ENCODE measurements at places on chromosomes 1 and 21. TPM values are rescaled to one million over a fixed set of nuclear protein-coding genes. Genes with fewer than 3 reads are reported as not detected.

The ARTN gene
- total RNA-seq: 0.27 TPM

GRCh38 chr1:119188926-119189325 lies 48.5 kb upstream of the WARS2 start:
- DNase-seq: no peak

The SLC1A7 gene
- 0.68 TPM for total RNA-seq

The SLC6A9 gene
- total RNA-seq: 24.2 TPM

DNA sequence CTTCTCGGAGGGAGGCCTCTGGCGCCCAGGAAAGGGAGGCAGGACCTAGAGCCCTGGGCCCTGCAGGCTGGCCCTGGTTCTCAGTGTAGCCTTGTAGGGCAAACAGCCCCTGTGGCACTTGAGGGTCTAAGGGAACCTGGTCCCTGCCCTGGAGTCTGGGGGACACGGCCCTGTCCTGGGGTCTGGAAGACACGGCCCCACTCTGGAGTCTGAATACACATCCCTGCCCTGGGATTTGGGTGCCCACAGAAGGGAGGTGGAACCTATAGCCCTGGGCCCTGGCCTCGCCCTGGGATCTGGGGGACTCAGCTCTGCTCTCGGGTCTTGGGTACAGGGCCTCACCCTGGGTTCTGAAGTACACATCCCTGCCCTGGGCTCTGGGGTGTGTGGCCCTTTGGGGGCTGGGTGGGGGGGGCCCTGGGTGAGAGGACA lies 97.9 kb downstream of the OBSCN start:
- DNase-seq: peak; percentile 32

The HSD3B2 gene
- total RNA-seq: not detected

The TMEM35B gene
- 47.8 TPM for total RNA-seq

The KIAA1614 gene
- 4.1 TPM for total RNA-seq

GRCh38 chr21:16419188-16419921 lies 689.6 kb downstream of the USP25 start:
- peak; percentile 62 for DNase-seq

DNA sequence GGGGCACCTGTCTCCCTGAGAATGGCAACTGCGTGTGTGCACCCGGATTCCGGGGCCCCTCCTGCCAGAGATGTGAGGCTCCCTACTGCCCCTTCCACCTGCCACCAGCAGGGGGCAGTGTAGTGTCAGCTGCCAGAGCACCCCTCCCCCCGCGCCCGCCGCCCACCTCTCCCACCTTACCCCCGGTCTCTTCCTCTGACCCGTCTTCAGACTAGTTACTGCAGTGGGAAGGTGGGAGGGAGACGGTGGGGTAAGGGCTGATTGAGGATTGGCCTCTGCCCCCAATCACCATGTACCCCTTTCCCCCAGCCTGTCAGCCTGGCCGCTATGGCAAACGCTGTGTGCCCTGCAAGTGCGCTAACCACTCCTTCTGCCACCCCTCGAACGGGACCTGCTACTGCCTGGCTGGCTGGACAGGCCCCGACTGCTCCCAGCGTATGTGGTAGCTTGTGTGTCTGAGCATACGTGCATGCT lies 10.1 kb upstream of the LRRC71 start:
- peak; percentile 62 for DNase-seq

The C4BPA gene
- 65.2 TPM for total RNA-seq

- no peak for DNase-seq
These were observed 116.6 kb upstream of the IVNS1ABP start for GRCh38 chr1:185433667-185434066.

- no peak for DNase-seq
These were observed 152.0 kb upstream of the IGSF21 start for GRCh38 chr1:17955302-17956285.

DNA sequence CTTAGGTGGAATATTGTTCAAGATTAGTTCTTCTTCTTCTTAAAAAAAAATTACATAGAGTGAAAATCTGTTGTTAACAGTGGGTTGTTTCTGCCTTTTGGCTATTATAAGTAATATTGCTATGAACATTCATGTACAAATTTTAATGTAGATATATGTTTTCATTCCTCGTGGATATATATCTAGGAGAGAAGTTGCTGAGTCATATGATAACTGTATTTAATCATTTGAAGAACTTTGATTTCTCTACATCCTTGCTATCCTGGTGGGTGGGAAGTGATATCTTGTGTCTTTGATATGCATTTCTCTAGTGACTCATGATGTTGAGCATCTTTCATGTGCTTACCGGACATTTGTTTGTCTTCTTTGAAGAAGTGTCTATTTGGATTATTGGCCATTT lies 29.9 kb downstream of the MAST2 start:
- DNase-seq: no peak

DNA sequence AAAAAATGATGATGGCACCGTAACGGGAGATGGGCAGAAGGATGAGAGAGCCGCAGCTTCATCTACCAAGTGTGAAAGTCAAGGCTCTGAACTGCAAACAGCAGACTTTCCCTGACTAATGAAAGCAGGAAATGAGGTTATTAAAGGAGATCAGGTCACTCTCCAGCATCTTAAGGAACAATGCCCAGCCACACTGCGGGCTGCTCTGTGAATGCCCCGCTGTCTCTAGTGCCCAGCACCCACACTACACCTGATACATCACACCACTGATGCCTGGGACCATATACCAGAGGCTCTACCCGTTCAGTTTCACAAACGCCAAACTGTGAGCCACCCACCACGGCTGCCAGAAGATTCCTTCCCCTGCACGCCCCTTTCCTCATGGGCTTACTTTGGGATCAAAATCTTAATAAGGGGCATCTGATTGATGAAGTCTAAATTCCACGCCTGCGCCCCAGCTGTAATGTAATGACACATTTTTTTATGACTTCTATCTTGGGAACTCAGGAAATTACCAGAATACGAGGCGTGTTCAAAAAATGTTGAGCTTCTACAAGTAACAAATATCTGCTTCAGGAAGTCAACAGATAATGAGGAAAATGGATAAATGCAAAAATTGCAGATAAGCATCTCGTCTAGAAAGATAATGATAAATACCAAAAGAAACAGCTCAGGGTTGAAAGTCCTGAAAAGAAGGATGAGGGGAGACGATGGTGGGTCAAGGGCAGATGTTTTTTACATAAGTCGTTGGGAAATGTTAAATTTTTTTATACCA lies 72.0 kb downstream of the MIS18A start:
- DNase-seq: no peak

- no peak for DNase-seq
These were observed 186.8 kb downstream of the TGFB2 start for GRCh38 chr1:218531936-218532335.

DNA sequence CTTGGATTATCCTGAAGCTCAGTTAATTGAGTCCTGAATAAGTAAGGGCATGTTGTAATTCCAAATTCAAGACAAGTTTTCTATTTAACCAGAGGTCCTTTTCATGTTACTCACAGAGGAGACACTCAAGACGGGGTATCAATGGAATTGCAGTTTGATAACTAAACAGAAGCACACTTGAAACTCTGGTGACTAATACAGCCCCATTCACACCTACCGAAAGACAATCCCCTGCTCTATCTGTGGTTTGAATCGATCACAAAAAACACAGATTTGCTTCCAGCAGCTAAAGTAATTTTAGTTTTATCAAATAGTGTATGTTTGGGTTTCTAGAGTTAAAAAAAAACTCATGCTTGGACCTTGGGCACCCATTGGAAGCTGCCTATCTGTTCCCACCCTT lies 60.4 kb downstream of the TEX35 start:
- DNase-seq: no peak

- DNase-seq: no peak
These were observed 108.3 kb downstream of the HIVEP3 start for GRCh38 chr1:41810446-41810845.

The VCAM1 gene
- 5.5 TPM for total RNA-seq

The VASH2 gene
- total RNA-seq: 1.6 TPM

DNA sequence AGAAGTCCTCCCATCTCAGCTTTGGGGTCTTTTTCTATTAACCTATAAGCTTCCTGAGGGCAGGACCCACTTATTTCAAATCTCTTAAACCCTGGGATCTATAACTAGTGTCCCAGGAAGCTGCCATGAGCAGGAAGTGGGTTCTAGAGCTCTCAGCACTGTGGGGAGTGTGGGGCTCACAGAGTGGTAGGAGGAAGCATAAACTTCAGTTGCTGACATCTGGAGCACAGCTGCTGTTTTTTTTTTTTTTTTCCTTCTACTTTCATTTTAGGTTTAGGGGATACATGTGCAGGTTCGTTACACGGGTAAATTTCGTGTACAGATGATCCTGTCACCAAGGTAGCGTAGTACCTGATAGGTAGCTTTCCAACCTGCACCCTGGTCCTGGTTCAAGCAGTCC lies 59.3 kb downstream of the AK4 start:
- DNase-seq: no peak

- DNase-seq: no peak
These were observed 2.2 kb upstream of the NEK2 start for GRCh38 chr1:211677659-211678058.

The LENEP gene
- total RNA-seq: not detected

DNA sequence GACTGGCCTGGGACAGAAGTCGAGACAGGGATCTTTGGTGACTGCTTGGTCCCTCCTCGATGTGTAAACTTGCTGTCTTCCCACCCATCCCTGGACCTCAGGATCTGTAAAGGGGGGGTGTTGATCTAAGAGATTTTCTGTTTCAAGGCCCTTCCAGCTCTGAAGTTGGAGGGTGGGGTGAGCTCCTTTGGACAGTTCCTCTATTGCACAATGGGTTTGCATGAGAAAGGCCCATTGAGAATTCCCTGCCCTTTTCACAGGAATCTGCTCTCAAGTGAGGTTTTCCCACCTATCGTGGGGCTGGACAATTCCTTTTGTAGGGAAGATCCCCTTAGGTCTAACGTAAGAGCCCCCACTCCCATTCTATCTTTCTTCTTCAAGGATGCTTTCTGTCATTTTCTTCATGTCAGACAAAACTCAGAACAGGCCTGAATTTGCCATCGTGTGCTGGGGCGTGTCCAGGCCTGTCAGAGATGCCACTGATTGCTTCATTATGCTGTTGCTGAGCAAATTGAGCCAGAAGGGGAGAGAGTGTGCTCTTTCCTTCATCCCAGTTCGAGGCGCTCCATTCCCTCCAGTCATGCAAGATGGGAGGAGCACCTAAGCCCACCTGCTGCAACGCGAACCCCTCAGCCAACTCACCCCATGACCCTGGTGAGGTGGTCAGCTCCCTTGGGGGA lies 149.9 kb upstream of the IGSF21 start:
- DNase-seq: no peak

DNA sequence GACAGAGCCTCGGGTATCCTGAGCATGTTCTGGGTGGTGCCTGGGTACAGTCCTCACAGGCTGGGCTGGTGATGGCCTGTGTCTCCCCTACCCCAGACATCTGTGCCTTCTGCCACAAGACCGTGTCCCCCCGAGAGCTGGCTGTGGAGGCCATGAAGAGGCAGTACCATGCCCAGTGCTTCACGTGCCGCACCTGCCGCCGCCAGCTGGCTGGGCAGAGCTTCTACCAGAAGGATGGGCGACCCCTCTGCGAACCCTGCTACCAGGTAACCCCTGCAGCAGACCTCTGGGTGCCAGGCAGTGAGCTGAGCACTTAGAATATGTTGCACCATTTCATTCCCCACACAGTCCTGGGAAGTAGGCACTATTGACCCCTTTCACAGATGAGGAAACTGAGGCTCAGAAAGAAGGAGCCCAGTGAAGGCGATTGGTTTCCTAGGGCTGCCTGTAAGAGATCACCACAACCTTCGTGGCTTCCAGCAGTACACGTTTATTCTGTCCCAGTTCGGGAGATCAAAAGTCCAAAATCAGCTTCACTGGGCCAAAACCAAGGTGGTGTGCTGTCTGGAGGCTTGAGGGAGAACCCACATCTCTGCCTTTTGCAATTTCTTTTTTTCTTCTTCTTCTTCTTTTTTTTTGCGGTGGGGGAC lies 11.8 kb downstream of the FBLIM1 start:
- DNase-seq: no peak

DNA sequence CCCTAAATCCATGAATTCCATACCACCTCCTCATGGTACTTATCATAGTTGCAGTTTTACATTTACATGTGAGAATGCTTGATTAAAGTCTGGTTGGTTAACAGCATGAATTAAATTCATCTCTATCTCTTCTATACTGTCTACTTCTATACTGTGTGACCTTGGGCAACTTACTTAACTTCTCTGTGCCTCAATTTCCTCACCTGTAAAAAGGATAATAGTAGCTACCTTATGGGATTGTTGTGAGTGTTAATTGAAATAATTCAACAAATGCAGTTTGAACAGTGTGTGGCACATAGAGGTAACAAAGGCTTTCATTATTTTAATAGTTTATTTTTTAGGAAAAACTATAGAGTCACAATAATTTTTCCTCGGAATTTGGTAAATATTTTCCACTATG lies 231.3 kb downstream of the RRAGC start:
- no peak for DNase-seq

- DNase-seq: no peak
These were observed 9.7 kb upstream of the PRELP start for GRCh38 chr1:203465948-203466347.

DNA sequence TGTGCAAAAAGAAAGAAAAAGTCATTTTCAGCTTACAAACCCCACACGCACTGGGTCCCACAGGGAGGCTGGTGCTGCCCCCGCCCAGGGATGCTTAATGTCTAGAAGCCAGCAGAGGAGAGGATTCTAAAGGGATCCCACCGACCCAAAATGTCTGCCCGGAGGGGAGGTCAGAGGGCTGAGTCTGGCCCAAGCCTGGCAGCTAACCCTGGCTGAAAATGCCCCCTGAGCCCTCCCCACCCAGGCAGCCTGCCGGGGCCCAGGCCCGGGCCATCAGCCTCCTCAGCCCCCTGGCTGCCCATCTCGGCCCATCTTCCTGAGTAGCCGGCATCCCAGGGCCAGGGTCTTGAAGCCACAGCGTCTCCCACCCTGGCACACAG lies 33.5 kb downstream of the ACOT7 start:
- no peak for DNase-seq

DNA sequence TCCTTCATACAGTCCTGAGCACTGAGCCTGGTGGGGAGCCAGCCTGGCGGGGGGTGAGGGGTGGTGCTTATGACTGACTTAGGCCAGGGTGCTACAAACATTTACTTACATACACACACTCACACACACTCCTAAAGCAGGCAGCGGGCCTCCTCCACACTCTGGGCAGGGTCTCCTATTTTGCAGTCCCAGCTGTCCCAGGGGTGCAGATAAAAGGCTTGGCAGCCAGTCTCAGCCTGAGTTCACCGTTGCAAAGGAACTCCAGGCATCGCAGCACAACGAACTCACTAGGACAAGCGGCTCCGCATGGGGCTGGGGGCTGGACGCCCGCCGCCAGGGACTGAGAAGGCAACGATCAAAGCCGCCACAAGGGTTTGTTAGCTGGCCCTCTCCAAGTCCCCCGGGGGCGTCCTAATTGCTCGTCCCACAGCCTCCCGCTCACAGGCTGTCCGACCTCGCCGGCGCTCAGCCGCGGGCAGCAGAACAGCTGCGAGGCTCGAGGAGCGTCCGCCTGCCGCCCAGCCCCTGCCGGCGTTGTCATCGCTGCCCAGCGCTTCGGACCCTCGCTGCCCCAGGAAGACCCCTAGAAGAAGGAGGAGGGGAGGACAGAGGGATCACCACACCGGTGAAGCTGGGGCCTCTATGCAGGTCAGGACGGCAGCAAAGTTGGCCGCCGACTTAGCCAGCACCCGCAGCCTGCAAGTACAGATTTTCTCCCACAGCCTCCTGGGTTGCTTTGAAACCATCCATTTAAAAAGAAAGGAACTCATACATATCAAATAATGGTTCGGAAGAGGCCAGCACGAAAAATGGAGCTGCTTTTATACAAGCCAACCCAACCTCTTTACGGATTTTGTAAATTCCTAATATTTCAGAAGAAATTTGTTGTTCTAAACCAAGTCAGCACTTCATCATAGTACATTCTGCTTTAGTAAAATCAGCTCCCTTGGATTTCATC lies 6.2 kb downstream of the BARHL2 start:
- DNase-seq: no peak

All from lower lobe of right lung (tissue), 2 donors.